ENCODE measurements at places on chromosomes 6 and 20.
A peak's percentile ranks its signal among the peaks of the same experiment; 100 is the strongest.

GRCh38 chr20:60268491-60268890, 310.3 kb downstream of the CDH26 start:
- H3K4me3 ChIP-seq = no peak overlapping the region
- peaks cover 15% of the 10 kb centered on the region for H3K4me1 ChIP-seq
- H3K27ac ChIP-seq = no peak overlapping the region
- H3K36me3 ChIP-seq = no peaks in the 10 kb centered on the region
- DNase-seq = no peak

- no peaks in the 10 kb centered on the region for H3K36me3 ChIP-seq
- H3K27ac ChIP-seq = no peak overlapping the region
- no peaks in the 10 kb centered on the region for H3K4me1 ChIP-seq
- DNase-seq = no peak
Measured at GRCh38 chr20:48483334-48484066, 344.3 kb downstream of the PREX1 start.

- H3K27me3 ChIP-seq = no peaks in the 10 kb centered on the region
- no peak overlapping the region for H3K4me3 ChIP-seq
- peak overlapping the region; percentile 15 for H3K27ac ChIP-seq
- no peak for DNase-seq
- H3K36me3 ChIP-seq = peaks cover 4% of the 10 kb centered on the region
- no peaks in the 10 kb centered on the region for H3K4me1 ChIP-seq
Measured at GRCh38 chr6:45982280-45983036, 33.2 kb downstream of the CLIC5 start.

DNA sequence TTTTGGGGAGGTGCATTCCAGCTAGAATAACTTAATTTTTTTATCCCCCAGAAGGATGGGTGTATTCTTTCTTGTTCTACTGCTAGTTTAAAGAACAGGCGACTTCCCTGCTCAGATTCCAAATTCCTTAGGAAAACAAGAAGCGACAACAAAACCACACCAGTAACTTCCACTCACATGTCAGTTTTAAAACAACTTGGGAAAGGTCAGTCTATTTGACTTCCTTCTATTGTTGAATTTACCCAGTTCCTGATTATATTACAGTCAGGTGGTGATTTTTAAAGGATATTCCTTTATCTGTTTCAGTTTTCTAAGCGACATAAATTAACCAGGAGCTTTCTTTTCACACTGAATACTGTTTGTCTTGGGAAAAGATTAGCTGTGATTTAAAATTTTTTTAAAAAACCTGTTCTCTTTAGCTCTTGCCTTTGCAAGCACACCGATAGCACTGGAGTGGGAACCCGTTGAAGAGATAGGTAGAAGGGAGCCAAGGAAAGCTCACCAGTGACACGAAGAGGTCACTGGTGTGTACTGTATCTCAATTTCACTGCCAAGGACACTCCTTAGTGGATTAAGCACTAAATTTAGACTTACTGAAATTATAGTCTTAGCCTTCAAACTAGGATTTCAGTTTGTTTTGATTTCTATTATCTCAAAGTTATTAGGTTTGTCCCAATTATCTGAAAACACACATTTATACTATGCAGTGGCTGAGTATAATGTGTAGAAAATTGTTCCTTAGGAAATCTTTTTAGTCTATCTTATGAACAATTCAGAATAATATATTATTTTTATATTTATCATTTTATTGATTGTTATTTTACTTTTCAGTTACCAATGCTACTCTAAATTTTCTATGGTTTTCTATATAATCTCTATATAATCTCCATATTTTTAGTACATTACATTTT, 22.3 kb downstream of the MARCKS start:
- H3K27me3 ChIP-seq = no peaks in the 10 kb centered on the region
- DNase-seq = peak; percentile 63
- H3K36me3 ChIP-seq = no peaks in the 10 kb centered on the region
- peaks cover 15% of the 10 kb centered on the region for H3K4me1 ChIP-seq

DNA sequence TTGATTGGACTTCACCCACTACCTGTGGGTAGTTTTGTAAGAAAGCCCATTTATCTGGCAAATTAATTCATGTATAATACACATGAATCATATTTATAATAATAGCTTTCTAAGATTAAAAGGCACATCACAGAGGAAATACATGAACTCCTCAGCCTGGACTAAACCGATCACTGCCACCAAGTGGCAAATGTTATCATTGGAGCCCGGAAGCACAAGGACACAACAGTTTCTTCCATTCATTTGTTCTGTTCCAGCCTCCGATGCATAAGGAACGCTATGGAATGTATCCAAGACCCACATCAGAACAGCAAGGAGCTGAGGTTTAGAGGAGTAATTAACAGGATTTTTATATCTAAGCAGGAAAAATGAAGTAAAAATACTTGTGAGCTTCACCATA, 13.9 kb upstream of the IPCEF1 start:
- no peaks in the 10 kb centered on the region for H3K36me3 ChIP-seq
- peak; percentile 88 for DNase-seq
- H3K4me1 ChIP-seq = no peaks in the 10 kb centered on the region
- no peak overlapping the region for H3K27ac ChIP-seq
- H3K27me3 ChIP-seq = no peaks in the 10 kb centered on the region

GRCh38 chr6:148831064-148831463, 84.2 kb downstream of the UST start:
- no peaks in the 10 kb centered on the region for H3K36me3 ChIP-seq
- H3K4me1 ChIP-seq = no peaks in the 10 kb centered on the region
- no peak overlapping the region for H3K27ac ChIP-seq
- H3K27me3 ChIP-seq = no peaks in the 10 kb centered on the region
- no peak for DNase-seq
- no peak overlapping the region for H3K4me3 ChIP-seq

- no peaks in the 10 kb centered on the region for H3K36me3 ChIP-seq
- H3K27me3 ChIP-seq = no peaks in the 10 kb centered on the region
- H3K4me3 ChIP-seq = no peak overlapping the region
- no peak for DNase-seq
- H3K27ac ChIP-seq = no peak overlapping the region
Measured at GRCh38 chr20:53104884-53105283, 132.7 kb downstream of the TSHZ2 start.

- H3K4me3 ChIP-seq = no peak overlapping the region
- no peaks in the 10 kb centered on the region for H3K4me1 ChIP-seq
- no peaks in the 10 kb centered on the region for H3K27me3 ChIP-seq
- DNase-seq = no peak
Measured at GRCh38 chr6:31246051-31246521, 25.8 kb downstream of the HLA-C start.

All from lung (tissue), 17 donors.